ENCODE measurements at places on chromosomes 5 and 9.

- H3K36me3 ChIP-seq = no peaks in the 10 kb centered on the region
- H3K4me3 ChIP-seq = no peak overlapping the region
- H3K27me3 ChIP-seq = no peaks in the 10 kb centered on the region
- no peak for DNase-seq
- H3K4me1 ChIP-seq = no peaks in the 10 kb centered on the region
These were observed 1767.7 kb downstream of the EFNA5 start for GRCh38 chr5:105903069-105903468.

DNA sequence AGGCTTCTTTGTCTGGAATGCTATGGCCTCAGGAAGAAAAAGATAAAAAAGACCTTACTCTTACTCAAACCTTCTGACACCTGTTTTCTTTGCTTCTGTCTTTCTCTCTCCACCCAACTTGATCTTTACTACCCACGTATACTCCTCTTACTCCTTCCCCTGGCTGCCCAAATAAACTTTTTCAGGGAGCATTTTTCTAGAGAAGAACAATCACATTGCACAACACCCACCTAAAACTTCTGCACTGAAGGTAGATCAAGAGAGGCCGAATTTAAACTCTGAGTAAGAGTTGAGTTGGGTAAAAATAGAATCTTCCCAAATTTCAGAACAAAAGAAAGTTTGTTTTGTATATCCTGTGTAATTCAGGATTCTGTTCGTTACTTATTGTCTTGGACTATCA is 3.9 kb downstream of the TEX48 start:
- peaks cover 52% of the 10 kb centered on the region for H3K4me1 ChIP-seq
- no peaks in the 10 kb centered on the region for H3K36me3 ChIP-seq
- H3K4me3 ChIP-seq = no peak overlapping the region
- no peaks in the 10 kb centered on the region for H3K27me3 ChIP-seq
- H3K27ac ChIP-seq = peak overlapping the region; percentile 4

DNA sequence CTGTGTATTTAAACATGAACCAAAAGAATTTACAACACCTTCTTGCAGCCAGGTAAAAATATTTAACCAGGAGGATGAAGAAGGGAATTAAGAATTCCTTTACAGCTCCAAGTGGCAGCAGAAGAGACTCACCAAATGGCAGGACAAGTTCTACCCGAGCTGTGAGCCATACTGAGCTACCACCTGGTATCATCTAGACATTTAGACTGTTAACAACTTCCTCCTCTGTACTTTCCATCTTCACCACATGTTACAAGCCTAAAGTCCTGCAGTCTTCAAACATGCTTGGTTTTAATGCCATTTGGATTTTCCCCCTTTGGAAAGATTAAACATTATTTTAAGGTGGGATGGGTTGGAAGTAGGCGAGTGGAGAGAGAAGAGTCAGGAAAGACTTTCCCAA is 190.2 kb downstream of the TRPM6 start:
- no peak for DNase-seq
- no peaks in the 10 kb centered on the region for H3K36me3 ChIP-seq
- no peaks in the 10 kb centered on the region for H3K4me1 ChIP-seq
- H3K4me3 ChIP-seq = no peak overlapping the region
- H3K27me3 ChIP-seq = peaks cover 76% of the 10 kb centered on the region

DNA sequence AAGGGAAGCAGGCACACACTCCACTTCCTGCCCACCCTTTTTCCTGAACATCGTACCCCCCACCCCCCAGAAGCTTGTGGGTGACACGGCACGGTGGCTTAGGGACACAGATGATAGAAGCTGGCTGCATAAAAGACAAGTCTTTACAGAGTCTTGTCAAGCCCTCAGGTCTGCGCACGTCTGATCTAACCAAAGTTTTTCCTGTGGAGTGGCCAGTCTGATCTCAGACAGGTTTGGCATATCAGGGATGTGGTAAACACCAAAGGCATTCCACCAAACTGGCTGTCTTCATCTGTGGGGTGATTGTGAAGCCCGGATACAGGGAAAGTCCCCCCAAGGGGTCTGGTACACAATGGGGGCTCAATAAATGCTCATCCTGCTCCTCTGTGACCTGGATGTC is 50.0 kb downstream of the CRB2 start:
- no peak overlapping the region for H3K4me3 ChIP-seq
- H3K27ac ChIP-seq = no peak overlapping the region
- DNase-seq = no peak
- no peaks in the 10 kb centered on the region for H3K27me3 ChIP-seq
- H3K4me1 ChIP-seq = no peaks in the 10 kb centered on the region

DNA sequence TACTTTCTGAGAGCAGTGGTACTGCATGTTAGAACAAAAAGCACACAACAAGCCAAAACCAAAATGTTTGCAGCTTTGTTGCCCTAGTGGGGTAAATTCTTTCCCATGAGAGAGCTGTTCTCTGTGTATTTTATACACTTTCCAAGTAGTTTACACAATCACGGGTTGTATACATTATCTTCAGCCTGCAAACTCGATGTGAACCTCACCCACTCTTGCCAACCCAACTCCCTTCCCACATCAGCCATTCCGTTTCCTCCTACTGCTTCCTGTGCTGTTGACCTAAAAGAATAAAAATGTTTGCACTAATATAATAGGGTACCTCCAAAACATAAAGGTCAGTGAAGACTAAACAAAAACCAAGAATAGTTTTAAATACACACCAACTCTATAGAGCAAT is 47.0 kb downstream of the IQGAP2 start:
- DNase-seq = no peak
- no peaks in the 10 kb centered on the region for H3K36me3 ChIP-seq
- H3K27ac ChIP-seq = no peak overlapping the region
- H3K4me3 ChIP-seq = no peak overlapping the region
- H3K27me3 ChIP-seq = peaks cover 12% of the 10 kb centered on the region
- H3K4me1 ChIP-seq = no peaks in the 10 kb centered on the region

DNA sequence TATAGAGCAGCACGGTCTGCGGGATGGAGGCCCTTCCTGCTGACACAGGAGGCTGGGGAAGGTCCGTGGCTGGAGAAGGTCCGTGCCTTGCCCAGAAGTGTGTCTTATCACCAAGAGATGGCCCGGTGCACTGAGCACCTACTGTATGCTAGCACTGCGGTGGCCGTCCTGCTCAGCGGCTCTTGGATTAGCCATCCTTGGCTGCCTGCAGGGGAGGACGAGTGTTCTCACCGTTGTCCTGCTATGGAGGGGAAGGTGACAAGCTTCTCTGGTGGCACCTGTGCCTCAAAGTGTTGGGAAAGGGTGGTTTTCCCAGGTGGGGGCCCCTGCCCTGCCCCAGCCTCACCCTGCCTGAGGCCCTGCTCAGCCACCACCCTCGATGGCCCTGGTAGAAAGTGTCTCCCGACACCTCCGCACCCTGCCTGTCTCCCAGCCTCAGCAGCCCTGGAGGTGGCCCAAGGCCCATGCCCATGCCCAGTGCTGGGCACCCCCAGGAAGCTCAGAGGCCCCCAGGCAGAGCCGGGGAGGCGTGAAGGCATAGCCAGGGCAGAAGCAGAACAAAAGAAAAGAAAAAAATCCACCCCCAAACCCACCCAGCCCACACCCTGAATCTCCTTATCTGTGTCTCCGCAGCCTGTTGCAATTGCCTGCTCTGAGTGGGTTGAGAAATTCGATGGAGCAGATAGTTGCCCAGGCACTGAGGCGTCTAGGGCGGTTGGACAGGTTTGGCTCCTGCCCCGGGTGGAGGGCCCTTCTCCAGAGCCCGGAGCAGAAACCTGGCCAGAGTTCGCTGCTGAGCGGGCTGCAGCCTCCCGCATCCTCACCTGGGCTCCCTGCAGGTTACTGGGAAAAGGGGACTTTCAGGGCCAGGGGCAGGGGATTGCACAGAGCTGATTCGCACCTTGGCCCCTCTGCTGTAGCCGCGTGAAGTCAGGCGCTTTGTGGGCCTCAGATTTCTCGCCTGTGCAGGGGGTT is 30.5 kb downstream of the RXRA start:
- no peaks in the 10 kb centered on the region for H3K36me3 ChIP-seq
- peaks cover 42% of the 10 kb centered on the region for H3K4me1 ChIP-seq
- no peaks in the 10 kb centered on the region for H3K27me3 ChIP-seq
- peak; percentile 69 for DNase-seq
- peak overlapping the region; percentile 48 for H3K4me3 ChIP-seq

DNA sequence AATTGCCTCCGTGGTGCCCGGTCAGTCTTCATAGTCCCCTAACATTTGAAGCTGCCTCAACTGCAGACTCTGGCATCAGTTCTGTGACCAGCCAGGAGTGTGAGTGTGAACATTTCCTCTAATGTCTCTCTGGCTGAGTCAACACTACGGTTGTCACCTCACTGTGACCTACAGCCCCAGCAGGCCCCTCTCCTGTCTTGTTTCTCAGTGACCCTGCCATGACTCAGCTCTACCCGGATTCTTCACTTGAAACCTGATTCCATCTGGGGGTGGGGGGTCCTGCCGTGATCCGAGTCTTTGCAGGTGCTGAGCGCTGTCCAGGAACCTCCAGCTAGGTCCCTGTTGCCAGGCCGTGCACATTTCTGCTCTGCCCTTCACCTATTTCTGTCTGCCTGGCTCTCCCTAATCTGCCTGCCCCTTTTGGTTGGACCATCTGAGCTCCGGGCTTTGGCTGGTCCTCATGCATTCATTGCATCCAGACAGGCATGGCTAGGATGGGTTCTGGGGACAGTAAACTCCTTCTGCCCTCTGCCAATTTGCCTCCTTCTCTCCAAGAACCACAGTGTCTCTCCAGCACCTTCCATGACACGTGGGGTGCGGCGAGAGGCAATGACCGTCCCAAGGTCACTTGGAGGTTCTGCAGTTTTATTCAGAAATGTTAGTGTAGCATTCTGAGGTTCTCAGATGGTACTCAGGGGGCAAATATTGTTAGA is 24.2 kb downstream of the STC2 start:
- H3K27ac ChIP-seq = peak overlapping the region; percentile 11
- H3K4me1 ChIP-seq = peaks cover 29% of the 10 kb centered on the region
- peak; percentile 28 for DNase-seq

DNA sequence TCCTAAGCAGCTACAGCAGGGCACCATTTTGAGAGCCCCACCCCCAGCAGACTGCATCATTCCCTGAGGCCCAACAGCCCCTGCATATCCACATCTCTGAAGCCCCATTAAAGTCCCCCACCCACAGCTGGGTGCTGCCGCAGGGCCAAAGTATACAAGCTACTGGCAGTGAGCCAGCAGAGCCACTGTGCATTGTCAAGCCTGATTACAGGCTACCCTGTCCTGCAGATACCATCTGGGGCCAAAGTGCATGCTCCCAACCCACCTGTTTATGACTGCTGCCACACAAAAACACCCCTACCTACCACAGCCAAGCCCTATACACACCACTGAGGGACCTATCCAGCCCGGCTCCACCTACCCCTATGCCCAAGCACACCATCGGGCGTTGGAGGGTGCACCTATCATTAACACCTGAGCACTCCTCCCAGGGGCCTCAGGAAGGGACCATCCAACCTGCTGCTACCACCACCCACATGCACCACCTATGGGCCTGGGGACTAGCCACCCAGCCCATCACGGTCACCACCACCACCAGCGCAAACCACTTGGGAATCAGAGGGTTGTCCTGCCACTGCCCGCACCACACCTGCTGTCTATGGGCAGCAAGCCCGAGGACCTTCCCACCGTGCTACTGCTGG is 105.0 kb downstream of the PLPP1 start:
- no peak overlapping the region for H3K27ac ChIP-seq
- H3K36me3 ChIP-seq = peaks cover 76% of the 10 kb centered on the region
- no peak overlapping the region for H3K4me3 ChIP-seq
- H3K27me3 ChIP-seq = no peaks in the 10 kb centered on the region
- H3K4me1 ChIP-seq = no peaks in the 10 kb centered on the region

DNA sequence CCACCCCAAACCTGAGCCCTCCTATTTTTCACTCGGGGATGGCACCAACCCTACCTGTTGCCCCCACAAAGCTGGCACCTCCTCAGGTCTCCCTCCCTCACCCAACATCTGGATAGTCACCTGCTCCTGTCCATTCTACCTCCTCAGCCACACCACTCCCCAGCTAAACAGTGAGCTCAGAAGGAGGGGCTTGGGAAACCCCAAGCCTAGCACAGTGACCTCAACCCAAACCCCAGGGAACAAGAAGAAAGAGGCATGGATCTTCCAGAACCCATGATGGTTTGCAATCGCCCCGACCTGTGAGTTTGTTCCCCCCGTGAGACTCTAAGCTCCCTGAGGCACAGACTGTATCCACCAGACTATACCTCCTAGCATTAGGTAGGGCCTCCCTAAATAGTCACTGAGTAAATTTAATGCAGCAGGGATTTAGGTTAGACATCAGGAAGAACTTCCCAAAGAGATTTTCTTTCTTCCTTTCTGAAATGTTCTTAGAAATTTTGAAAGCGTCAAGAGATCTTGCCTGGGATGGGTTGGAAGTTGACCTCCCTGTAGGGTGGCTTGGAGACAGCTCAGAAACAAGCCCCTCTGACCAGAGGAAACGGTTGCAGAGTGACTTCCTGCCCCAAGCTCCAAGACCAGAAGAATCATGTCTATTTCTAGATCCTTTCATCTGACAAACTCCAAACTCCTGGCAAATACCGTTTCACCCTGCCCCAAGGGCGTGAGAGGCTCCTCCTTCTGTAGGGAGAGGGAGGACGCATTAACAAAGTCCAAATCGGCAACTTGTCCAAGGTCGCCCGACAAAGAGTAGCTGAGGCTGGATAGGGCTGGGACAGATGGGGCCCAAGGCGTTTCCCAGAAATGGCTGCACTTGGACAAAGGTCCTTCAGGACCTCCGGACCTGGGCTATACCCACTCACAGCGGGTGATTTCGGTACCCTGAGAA is 4.1 kb downstream of the FIBCD1 start:
- no peak for DNase-seq
- no peak overlapping the region for H3K27ac ChIP-seq

GRCh38 chr9:95037789-95038521 is 279.6 kb downstream of the FANCC start:
- peaks cover 21% of the 10 kb centered on the region for H3K4me1 ChIP-seq
- peaks cover 76% of the 10 kb centered on the region for H3K36me3 ChIP-seq
- H3K4me3 ChIP-seq = no peak overlapping the region
- H3K27me3 ChIP-seq = no peaks in the 10 kb centered on the region
- no peak overlapping the region for H3K27ac ChIP-seq

GRCh38 chr9:25678147-25678666 is at the start of gene TUSC1:
TSS of gene TUSC1 (minus strand) at chr9:25678444. CDS start at chr9:25678312, 132 bp downstream.
- peak within 1 kb of the TSS; percentile 93 for H3K27ac ChIP-seq
- peak; percentile 90 for DNase-seq
- H3K4me1 ChIP-seq = peaks cover 10% of the 10 kb centered on the region
- H3K4me3 ChIP-seq = peak within 1 kb of the TSS; percentile 83
- no peaks in the 10 kb centered on the region for H3K27me3 ChIP-seq

DNA sequence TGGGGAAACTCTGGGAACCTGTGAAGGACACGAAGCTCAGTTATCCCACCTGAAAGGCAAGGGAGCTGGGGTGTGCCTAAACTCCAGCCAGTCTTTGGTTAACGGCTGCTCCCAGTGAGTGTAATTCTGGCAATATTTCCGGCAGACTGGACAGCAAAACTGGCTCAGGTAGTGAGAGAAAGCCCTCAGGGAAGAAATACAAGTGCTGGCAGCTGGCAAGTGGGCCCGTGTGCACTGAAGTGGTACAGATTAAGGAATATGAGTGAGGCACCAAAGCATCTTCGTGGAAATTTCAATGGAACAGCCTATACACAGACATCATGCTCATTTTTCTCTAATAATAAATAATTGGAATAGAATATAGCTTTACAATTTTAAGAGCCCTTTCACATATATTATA is 56.2 kb downstream of the ABHD17B start:
- no peak for DNase-seq
- H3K36me3 ChIP-seq = peaks cover 4% of the 10 kb centered on the region
- no peak overlapping the region for H3K4me3 ChIP-seq
- no peaks in the 10 kb centered on the region for H3K27me3 ChIP-seq

- H3K27me3 ChIP-seq = no peaks in the 10 kb centered on the region
- no peaks in the 10 kb centered on the region for H3K4me1 ChIP-seq
- H3K27ac ChIP-seq = no peak overlapping the region
- H3K4me3 ChIP-seq = no peak overlapping the region
- no peak for DNase-seq
These were observed 23.7 kb downstream of the MAN2A1 start for GRCh38 chr5:109713453-109713852.
